ENCODE measurements at places on chromosomes 13 and 19.

- no peak for DNase-seq
These were observed 945.0 kb upstream of the PCDH20 start for GRCh38 chr13:62360609-62361008.

DNA sequence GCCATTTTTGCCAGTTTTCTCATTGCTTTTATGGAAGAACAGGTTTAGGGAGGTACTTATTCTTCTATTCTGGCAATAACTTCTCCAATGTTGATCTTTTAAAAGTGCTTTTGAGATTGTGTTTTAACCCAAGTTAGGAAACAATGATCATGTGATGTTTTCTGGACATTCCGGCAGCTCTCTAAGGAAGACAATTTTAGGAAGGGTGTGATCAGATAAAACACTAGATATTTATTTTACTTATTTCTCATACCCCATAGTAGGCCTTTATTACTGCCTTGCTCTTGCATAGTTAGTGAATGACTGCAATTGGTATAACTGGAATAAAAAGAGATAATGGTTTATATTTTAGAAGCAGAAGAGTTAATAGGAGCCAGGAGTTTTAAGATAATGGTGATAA is 68.4 kb upstream of the SPATA13 start:
- DNase-seq: no peak

- DNase-seq: no peak
These were observed 14.1 kb downstream of the POU4F1 start for GRCh38 chr13:78589206-78589605.

DNA sequence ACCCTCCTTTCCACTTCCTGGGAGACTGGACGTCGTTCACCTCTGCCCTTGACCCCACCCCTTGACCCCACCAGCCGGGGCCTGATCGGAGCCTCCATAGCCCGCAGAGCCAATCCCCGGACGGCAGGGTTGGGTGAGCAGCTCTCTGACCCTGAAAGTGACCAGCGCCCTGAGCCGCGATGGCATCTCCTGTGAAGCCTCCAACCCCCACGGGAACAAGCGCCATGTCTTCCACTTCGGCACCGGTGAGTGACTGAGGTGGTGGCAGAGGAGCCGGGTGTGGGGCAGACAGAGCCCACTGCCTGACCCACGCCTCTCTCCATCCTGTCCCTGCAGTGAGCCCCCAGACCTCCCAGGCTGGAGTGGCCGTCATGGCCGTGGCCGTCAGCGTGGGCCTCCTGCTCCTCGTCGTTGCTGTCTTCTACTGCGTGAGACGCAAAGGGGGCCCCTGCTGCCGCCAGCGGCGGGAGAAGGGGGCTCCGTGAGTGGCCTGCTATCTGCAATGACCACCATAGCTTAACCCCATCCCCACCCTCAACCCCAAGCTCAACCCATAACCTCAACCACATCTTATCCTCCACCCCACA is 10.4 kb downstream of the BCAM start:
- no peak for DNase-seq

DNA sequence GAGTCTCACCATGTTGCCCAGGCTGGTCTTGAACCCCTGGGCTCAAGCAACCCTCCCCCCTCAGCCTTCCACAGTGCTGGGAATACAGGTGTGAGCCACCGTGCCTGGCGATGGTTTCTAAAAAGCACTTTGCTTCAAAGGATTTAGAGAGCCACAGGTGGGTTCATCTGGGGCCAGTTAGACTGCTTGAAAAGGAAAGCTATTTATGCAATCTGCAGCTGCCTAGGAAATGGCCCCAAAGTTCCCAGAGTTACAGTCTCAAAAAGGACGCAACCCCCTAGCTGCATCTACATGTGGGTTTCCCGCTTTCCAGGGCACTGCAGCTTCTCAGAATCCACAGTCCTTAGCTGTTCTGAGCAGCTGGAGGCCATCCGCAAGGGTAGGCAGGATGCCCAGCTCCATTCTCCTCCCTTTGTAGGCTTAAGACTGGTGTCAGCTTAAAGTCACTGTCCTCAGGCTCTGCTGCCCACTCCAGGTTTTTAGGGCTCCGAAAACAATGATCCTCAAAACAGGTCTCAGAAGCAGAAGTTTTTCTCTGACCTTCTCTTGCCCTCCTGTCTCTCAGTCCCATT is 41.4 kb downstream of the ZNF823 start:
- DNase-seq: no peak

GRCh38 chr19:35754370-35755130 is 2.3 kb downstream of the HSPB6 start:
- DNase-seq: no peak

DNA sequence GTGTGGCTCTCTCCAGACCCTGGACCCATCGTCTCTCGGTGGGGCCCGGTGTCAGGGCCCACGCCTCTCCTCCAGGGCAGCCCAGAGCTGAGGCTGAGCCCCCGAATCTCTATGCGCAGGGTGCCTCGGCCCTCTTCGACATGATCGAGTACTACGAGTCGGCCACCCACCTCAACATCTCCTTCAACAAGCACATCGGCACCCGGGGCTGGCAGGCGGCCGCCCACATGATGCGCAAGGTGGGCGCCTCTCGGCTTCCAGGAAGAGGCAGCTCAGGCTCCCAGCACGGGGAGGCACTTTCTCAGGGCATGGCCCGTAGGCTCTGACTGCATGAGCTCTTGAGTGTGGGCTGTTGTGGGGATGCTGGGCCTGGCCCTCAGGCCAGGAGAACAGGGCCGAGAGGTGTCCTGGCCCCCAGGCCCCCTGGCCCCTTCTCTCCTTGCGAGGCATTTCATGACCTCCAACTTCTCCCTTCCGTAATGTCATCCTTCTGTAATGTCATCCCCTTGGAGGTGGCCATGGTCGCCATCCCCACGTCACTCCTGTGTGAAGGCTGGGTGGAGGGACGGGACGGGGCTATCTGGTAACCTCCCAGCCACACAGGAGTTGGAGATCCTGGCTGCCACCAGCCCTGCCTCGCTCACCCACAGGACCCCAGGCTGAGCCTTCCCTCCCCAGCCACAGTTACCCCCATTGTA is 19.4 kb downstream of the NKPD1 start:
- no peak for DNase-seq

DNA sequence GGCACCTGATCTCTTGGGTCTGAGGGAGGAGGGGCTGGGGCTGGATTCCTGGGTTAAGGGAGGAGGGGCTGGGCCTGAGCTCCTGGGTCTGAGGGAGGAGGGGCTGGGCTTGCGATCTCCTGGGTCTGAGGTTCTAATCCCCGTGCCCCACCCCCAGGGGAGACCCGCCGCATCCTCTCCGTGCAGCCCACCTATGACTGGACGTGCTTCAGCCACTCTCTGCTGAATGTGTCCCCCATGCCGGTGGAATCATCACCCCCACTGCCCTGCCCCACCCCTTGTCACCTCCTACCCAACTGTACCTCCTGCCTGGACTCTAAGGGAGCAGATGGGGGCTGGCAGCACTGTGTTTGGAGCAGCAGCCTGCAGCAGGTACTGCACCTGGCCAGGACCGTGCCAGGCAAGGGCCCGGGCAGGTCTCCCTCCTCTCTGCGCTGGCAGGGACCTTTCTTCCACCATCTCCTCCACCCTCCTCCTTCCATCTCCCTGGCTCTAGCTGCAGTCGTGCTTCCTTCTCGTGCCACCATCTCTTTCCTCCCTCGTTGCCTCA is 27.1 kb downstream of the CNFN start:
- DNase-seq: no peak

- DNase-seq: no peak
These were observed 825.8 kb downstream of the GPC5 start for GRCh38 chr13:92224052-92224821.

DNA sequence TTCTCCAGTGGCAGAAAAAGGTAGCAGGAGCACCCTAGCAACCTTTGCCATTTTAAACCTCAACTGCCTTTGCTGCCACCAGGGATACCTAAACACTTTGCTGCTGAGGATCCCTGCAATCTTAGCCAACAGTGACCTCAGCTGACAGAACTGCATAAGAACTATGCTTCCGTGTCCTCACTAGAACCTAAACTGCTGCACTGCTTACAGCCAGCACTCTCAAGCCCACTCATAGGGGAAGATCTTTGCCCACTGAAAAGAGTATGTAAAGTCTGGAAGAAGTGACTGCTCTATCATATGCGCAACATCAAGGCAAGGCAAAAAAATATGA is 270.0 kb upstream of the PCDH20 start:
- no peak for DNase-seq

GRCh38 chr13:26880735-26881134 is 120.1 kb upstream of the GPR12 start:
- DNase-seq: no peak

GRCh38 chr13:50916701-50917184 is 7.2 kb downstream of the RNASEH2B start:
- DNase-seq: no peak

DNA sequence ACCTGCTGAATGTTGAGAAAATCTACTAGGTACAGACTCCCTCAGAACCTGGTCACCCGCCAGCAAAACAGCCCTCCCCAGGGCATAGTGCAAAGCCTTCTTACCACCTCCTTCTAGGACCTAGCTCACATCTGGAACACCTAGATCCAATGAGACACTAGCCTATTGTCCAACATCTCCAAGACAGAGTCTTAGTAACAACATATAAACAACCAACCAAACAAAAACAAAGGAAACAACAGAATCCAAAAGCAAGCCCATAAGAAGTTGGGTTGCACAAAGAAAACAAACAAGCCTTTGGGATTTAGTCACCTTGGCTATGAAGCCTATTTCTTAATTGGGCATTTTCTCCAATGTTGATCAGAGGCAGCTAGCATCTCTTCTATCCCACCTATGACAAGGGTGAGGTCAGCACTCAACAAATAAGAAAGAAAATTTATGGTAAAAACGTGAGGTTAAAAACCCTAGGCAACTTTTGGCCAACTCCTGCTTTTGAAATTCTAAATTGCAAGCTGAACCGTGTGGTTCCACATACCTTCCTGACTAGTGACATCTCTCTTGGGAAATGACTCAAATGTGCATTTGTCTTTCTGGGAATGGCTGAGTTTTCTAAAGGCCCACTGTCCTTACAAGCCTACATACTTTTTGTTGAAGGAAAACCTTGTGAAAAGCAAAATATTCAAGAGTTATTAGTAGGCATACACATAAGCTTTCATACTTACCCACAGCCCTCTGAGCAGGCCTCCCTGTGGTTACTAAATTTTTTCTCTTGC is 66.7 kb downstream of the FAM216B start:
- DNase-seq: no peak

DNA sequence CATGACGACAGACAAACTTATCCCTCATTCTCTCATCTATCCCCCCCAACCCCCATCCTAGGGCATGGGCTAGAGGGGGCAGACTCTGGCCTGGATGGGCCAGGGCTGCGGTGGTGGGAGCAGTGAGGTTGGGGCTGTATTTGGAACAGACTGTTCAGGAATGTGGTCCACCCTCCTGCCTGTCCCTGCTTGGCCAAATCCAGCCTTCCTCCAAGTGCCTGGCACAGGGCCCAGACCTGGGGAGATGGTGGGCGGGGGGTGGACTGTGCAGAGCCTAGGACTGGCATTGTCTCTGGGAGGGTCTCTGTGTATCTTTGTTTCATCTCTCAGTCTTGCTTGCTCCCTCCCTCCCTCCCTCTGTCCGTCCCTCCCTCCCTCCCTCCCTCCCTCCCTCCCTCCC is 14.2 kb downstream of the EGLN2 start:
- no peak for DNase-seq

GRCh38 chr19:13138916-13139198 is 11.3 kb downstream of the STX10 start:
- DNase-seq: no peak

DNA sequence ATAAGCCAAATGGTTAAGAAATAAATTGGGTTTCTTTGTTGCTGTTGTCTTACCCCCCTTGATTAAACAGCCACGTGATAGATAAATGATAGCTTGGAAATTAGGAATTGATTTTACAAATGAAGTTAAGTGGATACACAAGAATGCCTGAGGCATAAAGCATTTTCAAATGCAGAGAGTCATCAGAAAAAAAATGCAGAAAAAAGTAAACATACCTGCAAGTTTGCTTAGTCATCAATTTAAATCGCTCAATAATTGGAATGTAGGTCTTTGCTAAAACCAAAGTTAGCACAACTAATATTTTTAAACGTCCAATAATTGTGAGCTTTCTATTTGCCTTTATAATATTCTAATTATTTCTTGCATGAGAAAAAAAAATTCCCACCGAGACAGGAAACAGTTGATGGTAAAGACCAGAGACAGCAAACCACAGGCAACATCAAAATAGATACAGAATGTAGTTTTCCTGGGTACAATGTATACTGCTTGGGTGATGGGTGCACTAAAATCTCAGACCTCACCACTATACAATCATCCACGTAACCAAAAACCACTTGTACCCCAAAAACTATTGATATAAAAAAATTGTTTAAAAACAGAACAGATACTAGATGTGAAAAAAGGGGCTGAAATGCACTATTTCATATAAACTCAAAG is 924.0 kb downstream of the PCDH9 start:
- DNase-seq: no peak

GRCh38 chr13:71033026-71033425 is 834.0 kb downstream of the DACH1 start:
- DNase-seq: no peak

- no peak for DNase-seq
These were observed 13.8 kb downstream of the RASA3 start for GRCh38 chr13:114118511-114119123.

DNA sequence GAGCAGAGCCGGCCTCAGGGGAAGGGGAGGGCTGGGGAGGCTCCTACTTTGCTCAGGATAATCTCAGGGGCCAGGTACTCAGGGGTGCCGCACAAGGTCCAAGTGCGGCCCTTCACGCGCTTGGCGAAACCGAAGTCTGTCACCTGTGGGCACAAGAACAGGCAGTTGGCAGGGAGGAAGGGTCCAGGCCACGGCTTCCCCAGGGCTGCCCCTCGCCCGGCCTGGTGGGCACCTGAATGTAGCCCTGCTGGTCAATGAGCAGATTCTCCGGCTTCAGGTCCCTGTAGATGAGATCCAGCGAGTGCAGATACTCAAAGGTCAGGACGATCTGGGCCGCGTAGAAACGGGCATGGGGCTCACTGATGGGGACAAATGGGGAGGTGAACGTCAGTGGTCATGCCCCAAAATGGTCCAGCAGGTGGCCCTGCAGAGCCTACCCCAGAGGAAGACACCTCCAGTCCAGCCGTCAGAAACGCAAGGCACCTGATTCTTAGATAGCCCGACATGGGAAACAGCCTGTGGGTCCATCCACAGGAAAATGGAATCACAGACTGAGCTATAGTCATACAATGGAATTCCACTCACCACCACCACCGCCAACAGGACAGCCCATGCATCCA is 7.1 kb upstream of the SAMD1 start:
- no peak for DNase-seq

Measured in stimulated activated CD4-positive, alpha-beta T cell treated with anti-CD3 and anti-CD28 coated beads, Interleukin-1b, Interleukin-23, amount 100 ng/mL, for 1 hour (primary cell).